D721Med (cell line): ENCODE measurements at places on chromosomes 4 and X.

DNA sequence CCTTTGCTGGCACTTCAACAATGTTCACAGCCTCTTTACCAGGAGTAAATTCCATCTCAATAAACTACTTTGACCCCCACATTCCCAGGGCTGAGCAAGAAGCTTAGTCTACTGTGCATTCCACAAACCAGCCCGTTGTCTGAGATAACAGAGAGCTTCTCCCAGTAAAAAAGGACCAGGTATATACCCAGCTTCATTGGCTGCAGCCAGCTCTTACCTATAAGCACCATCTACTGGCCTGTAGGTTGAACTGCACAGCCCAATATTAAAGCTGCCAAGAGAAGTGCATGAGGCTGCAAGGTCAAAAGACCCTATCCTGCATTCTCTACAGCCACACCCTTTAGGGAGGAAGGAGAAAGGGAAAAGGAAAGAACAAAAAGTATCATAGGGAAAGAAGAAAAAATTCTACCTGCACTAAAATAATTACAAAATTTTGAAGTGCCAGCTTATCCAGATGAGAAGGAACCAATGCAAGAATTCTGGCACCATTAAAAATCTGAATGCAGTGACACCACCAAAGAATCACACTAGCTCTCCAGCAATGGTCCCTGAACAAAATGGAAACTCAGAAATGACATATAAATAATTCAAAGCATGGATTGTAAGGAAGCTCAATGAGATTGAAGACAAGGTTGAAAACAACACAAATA is 45.7 kb upstream of the INTU start:
- DNase-seq, result no peak

GRCh38 chr4:6443035-6444023 is 29.1 kb downstream of the PPP2R2C start:
- DNase-seq, result peak; percentile 66

DNA sequence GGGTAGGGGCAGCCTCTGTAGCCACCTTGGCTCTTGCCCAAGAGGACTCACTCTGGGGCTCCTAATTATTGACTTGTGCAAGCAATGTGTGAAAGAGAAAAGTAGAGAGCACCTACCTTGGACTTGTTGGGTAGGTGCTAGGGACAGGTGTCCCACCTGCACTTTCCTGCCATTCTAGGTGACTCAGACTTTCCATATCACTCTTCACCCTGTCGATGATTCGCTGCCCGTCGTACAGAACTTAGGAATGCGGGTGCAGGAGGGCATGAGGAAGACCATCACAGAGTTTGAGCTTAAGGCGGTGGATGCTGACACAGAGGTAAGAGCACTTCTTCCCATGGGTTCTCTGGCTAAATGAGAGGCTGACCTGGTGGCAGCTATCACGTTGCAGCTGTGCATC is 87.3 kb upstream of the ANXA3 start:
- no peak for DNase-seq

DNA sequence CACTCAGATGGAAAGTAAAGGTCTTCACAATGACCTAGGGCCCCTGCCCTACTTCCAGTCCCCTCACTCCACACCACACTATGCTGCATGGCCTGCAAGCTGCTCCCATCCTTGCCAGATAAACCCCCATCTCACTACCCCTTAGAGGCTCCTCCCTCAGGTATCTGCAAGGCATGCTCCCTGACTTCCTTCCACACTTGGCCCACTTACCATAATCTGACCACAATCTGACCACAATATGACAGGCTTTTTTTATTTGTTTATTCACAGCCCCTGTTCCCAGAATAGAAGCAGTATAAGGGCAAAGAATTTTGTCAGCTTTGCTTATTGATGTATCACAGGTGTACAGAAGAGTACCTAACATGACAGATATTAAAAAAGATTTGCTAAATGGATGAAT is 124.7 kb downstream of the CAMK2D start:
- DNase-seq, result no peak

DNA sequence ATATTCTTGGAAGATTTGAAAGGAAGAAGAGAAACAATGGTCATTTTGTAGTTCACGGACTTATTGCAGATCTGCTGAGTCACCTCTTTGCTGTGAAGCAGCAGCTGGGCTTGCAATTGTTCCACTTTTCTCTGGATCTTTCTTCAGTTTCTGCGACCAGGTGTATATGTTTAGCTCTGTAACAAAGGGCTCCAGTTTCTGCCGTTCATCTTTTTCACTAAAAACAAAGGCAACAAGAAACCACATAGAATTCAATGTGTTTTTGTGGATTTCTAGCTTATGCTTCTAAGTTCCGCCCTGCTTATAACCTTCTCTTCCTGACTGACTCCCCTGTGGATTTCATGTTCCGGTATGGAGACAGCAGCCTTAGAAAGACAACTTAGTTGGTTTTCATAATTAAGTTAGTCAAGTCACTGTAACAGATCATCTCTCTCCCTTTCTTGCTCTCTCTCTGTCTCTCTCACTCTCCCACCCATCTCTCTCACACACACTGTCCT is 121.6 kb upstream of the EPHA5 start:
- no peak for DNase-seq

DNA sequence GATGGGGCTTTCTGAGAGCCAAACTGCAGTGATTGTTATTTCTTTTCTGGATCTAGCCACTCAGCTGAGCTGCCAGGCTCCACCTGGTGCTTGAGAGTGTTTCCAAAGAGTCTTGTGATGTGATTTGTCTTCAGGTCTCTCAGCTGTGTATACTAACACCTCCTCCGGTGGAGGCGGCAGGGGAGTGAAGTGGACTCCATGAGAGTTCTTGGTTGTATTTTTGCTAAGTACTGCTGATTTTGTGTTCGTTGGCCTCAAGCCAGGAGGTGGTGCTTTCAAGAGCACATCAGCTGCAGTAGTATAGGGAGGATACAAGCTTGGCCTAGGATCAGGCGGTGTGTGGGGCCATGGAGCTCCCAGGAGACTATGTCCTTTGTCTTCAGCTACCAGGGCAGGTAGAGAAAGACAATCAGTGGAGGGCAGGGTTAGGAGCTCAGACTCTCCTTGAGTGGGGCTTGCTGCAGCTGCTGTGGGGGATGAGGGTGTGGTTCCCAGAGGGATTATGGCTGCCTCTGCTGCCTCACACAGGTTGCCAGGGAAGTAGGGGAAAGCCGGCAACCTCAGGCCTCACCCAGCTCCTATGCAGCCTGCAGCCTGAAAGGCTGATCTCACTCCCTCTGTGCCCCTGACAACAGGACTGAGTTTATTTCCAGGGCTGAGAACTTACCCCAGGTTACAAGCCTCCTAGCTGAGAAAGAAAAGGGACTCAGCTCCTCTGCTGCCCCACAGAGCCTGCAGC is 62.4 kb downstream of the NPFFR2 start:
- DNase-seq, result no peak

DNA sequence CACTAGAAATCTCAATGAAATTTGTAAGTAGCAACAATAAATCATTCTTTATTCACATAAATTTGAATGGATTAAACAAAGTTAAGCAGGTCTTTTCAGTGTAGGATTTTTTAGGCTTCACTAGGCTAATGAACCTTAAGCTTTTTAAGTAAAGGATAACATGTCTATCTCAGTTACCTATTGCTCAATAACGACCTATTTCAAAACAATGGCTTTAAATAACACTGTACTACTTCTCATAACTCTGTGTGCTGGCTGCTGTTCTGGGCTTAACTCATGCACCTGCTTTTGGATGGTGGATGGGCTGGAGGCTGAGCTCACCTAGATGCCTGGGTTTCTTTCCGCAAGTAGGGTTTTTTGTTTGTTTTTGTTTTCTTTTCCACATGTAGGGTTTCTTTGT is 495.0 kb upstream of the SLIT2 start:
- DNase-seq, result no peak

DNA sequence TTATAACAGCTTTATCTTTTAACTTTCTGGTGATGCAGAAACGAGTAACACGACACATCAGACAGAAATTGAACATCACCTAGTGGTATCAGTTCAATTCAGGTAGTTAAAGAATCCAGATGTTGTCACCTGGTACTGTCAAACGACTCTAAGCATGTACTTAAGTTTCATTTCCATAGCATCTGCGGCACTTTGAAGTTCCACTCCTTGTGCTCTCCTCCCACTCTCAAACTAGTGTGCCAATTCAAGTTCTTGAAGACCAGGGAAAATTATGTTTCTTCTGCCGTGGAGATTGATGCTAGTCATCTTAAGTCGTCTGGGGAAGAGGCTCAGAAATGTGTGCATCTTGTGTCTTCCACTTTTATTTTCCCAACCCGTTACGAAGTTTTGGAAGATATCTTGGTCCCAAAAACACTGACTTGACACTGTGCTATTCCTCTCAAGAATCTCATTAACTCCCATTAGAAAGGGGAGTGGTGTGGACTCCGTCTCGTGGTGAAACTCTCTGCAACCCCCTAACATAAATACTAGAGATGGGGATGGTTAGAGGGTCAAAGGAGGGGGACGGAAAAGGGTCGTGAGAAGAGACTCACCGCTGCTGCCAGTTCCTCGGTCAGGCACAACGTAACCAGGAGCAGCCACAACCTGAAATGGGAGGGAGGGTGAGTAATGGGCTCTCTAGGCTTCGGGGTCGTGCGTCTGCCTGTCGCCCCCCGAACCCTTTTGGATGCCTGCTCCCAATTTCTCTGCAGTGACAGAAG is 693 bp downstream of the COL4A6 start:
- DNase-seq, result no peak
